NCI-H774 (cell line): ENCODE measurements at places on chromosomes 7 and 10.

DNA sequence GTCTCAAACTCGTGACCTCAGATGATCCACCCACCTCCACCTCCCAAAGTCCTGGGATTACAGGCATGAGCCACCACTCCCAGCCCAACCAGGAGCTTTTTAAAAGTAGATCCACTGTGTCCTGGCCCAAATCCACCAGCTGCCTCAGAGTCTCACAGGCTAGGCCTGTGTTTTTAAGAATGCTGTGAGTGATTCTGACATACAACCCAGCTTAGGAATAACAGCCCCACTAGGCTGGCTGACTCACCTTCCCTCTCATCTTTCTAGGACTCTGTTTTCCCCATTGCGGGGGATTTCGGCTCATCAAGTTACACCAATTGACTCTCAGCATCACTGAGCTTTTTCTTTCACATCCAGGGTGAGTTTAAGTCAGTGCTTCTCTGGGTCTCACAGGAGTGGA, 207.6 kb downstream of the SKIDA1 start:
- DNase-seq = no peak

GRCh38 chr7:152085131-152085530, 59.7 kb downstream of the GALNT11 start:
- no peak for DNase-seq

DNA sequence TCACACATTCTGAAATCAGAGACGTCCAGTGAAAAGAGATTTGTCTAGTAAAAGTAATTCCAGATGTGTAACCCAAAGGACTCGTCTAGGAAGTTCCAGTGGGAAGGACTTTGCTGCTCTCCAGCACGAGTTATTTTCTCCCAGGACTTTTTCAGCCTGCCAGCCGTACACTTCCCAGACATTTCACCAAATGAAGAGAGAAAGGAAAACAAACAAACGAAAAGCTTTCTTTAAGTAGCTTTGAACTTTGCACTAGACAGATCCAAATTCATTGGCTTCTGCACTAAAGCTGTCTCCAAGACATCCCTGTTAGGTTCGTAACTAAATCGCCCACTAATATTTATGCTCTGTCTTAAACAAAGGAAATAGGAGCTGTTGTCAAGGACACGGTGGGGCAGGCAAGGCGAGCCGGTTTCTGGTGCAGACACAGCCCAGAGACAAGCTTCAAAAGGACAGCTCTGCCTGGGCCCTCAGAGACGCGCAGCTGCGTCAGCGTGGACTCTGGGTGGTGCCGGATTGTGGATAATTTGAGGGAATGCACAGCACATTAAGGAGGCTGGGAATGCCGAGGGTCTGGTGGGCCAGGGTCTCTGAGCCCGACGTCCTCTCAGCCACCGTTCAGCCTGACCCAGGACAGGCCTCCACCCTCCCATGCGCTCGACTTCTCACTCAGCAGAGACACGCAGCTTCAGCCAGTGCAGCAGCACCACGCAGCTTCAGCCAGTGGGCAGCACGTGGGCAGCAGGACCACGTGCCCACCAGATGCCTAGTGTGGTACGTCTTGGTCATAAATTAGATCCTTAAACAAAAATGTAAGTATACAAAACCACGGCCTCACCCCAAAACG, 64.1 kb upstream of the INSIG1 start:
- DNase-seq = no peak

GRCh38 chr10:106440355-106440754, 724.2 kb downstream of the SORCS1 start:
- DNase-seq = no peak

DNA sequence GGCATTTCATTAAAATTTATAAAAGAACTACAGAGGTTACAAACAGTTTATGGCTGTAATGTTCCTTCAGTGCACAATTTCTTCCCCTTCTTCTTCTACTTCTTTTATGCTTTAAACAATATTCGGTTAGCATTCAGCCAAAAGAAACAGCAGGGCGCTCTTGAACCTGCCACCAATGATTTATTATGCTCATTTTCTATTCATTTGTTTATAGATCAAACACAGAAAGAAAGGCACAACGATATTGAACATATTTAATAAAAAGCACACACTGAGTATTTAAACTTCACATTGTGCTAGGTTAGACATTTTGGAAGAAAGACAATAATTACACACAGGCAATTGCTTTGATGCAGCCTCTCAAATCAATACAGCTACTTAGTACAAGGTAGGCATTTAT, 1025.8 kb upstream of the LRRN3 start:
- peak; percentile 88 for DNase-seq

DNA sequence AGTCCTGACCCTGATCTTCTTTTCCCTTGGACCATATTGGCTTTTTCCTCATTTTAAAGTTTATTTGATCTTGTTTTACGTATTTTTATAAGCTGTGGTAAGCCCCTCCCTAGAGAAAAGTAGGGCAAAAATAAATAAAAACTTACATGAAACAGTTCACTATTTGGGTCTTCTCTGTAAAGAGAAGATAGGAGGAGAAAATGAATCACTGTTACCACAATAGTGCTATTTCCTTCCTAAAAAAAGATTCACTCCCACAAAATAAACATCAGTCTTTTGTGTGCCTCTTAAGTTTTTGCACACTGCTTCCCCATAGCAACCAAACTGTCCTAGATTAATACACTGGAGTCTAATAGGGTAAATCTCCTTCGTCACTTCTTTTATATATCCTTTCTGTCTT, 1.4 kb upstream of the SVIL start:
- peak; percentile 25 for DNase-seq

GRCh38 chr10:2885288-2886278, 181.8 kb upstream of the PFKP start:
- DNase-seq = no peak

DNA sequence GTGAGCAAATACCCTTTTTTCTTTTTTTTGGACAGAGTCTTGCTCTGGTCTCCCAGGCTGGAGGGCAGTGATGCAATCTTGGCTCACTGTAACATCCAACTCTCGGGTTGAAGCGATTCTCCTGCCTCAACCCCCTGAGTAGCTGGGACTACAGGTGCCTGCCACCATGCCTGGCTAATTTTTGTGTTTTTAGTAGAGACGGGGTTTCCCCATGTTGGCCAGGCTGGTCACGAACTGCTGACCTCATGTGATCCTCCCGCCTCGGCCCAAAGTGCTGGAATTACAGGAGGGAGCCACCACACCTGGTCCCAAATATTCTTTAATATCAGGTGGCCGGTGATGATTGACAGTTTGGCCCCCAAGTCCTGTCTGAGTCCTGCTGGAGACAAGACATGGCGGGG, 6.6 kb downstream of the LAT2 start:
- no peak for DNase-seq

GRCh38 chr7:44154703-44155102, 13.6 kb upstream of the MYL7 start:
- no peak for DNase-seq

GRCh38 chr10:78354101-78354500, 320.4 kb downstream of the RPS24 start:
- DNase-seq = no peak

DNA sequence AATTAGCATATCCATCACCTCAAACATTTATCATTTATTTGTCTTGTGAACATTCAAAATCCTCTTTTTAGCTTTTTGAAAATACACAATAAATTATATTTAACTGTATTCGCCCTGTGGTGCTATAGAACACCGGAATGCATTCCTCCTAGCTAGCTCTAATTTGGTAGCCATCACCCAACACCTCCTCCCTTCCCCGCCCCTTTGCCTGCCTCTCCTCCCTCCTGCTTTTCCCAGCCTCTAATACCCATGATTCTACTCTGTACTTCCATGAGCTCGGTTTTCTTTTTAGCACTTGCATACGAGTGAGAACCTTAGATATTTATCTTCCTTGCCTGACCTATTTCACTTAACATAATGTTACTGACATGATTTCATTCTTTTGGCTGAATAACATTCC, 80.1 kb downstream of the ANKRD26 start:
- DNase-seq = no peak

DNA sequence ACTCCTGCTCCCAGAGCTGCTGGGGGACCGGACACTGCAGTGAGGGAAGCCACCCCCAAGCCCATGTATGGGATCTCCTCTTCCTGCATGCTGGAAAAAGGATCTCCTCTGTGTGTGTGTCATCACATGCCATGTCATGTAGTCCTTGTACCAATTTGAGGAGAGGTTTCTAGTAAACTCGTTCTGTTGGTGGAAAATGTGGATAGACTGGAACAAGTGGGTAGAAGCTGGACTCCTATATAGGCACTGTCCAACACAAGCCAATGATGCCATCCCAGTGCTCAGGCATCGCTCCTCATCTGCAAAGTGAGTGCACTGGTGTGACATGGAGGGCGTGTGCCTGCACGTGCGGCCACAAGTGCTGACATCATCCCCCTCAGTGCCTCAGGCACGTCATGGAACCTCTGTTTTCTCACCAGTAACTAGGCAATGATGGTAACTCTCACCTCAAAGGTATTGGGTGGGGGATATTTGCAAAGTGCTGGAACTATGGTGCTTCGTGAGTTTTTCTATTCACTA, 19.3 kb downstream of the MYO1G start:
- DNase-seq = no peak

DNA sequence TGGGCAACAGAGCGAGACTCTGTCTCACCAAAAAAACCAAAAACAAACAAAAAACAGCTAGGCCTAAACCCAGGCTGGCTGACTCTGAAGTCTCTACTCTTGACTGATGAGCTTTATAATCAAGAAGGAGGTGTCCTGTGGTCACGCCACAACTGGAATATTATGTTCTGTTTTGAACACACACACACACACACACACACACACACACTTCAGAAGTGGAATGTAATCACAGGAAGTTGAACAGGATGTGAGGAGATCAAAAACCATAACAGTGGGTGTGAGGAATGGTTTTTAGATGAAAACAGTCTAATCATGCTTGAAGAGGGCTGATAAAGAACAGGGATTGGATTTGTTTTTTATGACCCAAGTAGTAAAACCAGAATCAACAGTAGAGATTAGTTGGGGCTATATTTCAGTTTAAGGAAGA, 51.1 kb upstream of the IL6 start:
- DNase-seq = no peak

GRCh38 chr10:78047314-78047891, 13.7 kb downstream of the RPS24 start:
- peak; percentile 61 for DNase-seq

- DNase-seq = no peak
These were observed 20.8 kb upstream of the GGCT start for GRCh38 chr7:30525429-30525828.

DNA sequence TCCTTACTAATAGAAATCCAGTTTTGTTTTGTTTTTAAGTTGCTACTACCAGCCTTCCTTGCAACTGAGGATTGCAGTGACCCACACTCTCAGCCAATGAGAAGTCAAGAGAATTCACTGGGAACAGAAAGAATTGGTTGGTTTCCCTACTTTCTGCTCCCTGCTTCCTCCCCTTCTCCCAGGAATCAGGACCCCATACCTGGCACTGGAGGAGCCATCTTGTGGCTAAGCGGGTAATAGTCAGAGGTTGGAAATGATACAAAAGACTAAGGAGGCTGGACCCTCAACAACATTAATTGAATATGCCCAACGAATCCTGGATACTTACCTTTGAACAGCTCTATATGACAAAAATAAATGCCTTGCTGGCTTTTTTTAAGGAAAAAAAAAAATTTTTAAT, 6.3 kb downstream of the TMEM176A start:
- no peak for DNase-seq

- DNase-seq = no peak
These were observed 7.5 kb downstream of the MYO1G start for GRCh38 chr7:44971188-44971901.

DNA sequence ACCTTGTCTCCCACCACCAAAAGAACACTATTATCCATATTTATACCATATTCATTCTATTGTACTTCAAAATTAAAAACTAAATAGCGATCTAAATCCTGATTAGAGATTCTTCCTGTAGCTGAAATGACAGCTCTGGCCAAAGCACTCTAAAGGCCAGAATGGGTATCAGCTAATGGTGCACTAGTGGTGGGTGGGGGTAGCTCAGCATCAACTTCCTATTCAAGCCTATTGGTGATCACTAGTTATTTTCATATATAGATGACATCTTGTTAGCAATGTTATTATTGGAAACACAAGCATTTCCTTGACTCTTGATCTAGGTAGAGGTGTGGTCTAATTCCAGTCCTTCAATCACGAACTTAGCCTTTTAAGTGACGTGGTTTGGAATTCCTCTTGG, 43.6 kb downstream of the TET1 start:
- no peak for DNase-seq

DNA sequence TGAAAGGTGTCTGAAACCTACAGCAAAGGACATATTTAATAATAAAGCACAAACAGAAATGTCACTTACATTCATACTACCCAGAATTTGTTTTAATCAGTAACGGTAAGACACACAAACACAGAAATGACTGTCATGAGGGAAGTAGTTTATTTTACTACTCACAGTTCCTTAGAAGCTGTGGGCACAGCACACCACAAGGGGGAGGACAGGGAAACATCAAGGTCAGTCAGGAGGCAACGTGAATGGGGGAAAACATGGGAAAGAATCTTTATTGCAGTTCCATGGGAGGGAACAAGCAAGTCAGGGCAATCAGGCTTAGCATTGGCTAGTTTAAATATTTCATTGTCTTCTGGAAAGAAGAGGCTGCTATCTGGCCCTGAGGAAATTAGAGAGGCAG, 123.8 kb upstream of the PDSS1 start:
- DNase-seq = no peak

DNA sequence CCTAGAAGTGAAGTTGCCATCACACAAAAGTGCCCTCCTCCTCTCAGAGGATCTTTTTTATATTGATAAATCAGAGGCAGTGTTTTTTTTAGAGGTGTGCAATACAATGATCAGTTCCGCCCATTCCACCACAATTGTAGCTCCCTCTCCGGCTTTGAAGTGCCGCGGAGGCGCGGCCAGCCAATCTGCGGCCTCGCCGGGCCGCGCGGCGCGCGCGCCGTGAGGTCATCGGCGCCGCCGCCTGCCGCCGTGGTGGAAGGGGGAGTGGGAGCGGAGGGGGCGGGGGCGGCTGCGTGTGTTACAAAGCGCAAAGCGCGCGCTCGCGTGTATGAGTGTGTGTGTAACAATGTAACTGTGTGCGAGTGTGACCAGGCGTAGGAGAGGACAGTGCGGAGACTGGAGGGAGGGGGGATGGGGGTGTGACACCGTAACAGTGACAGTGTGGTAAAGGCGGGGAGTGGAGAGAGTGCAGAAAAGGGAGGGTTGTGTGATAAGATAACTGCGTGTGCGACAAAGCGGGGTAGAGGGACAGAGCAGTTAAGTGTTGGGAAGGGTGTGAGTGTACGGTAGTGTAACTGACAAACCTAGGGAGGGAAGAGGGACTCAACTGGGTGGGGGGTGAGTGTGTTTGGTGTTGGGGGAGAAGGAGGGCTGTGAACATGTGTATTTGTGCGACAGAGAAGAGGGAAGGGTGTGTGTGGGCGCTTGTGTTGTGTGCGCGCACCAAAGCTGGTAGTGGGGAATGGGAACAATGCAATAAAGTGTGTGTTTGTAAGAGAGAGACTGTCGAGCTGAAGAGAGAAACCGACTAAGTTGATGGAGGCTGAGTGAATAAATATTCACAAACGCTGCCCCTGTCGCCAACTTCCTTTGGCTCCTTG, at the start of gene SP8:
TSS of gene SP8 (minus strand) at position 108 of the 881 bp plus-strand sequence. CDS start at position 20, 88 bp downstream.
- DNase-seq = peak; percentile 86
